Natural killer cell treated with Interleukin-12 subunit alpha and Interleukin-12 subunit beta and Interleukin-15 and Interleukin-18, amount 100 ng/mL, for 72 hours (primary cell): ENCODE measurements at places on chromosomes 6 and 20.

GRCh38 chr6:4169028-4169789 is 33.8 kb upstream of the ECI2 start:
- H3K4me3 ChIP-seq: no peak overlapping the region
- no peak for DNase-seq
- no peak overlapping the region for H3K27ac ChIP-seq
- no peaks in the 10 kb centered on the region for H3K36me3 ChIP-seq
- no peaks in the 10 kb centered on the region for H3K27me3 ChIP-seq
- H3K4me1 ChIP-seq: no peaks in the 10 kb centered on the region

DNA sequence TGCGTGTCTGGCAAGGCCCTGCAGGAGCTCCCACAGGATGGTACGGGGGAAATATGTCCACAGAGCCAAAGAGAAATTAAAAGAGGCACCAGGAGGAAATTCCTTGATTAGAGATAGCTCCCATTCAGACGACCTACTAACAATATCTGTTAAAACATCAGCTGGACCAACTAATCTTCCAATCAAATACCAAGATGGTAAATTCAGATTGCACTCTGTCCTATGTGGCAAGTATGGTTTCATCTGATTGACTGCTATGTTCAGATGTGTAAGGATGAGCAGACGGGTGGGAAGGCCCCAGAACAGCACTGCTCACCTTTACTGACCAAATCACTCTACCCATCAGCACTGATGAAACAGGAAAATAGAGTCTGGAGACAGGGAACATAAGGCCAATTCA is 19.5 kb downstream of the BPIFA2 start:
- H3K4me1 ChIP-seq: no peaks in the 10 kb centered on the region
- H3K27me3 ChIP-seq: peaks cover 10% of the 10 kb centered on the region
- no peak overlapping the region for H3K27ac ChIP-seq
- no peaks in the 10 kb centered on the region for H3K36me3 ChIP-seq

GRCh38 chr6:114403858-114404257 is 61.0 kb upstream of the HS3ST5 start:
- H3K4me1 ChIP-seq: no peaks in the 10 kb centered on the region
- DNase-seq: no peak
- no peak overlapping the region for H3K27ac ChIP-seq
- H3K27me3 ChIP-seq: no peaks in the 10 kb centered on the region

GRCh38 chr6:131754715-131755567 is 44.1 kb upstream of the CTAGE9 start:
- peaks cover 2% of the 10 kb centered on the region for H3K4me1 ChIP-seq
- H3K27me3 ChIP-seq: peaks cover 36% of the 10 kb centered on the region
- DNase-seq: no peak
- no peak overlapping the region for H3K4me3 ChIP-seq
- no peak overlapping the region for H3K27ac ChIP-seq

DNA sequence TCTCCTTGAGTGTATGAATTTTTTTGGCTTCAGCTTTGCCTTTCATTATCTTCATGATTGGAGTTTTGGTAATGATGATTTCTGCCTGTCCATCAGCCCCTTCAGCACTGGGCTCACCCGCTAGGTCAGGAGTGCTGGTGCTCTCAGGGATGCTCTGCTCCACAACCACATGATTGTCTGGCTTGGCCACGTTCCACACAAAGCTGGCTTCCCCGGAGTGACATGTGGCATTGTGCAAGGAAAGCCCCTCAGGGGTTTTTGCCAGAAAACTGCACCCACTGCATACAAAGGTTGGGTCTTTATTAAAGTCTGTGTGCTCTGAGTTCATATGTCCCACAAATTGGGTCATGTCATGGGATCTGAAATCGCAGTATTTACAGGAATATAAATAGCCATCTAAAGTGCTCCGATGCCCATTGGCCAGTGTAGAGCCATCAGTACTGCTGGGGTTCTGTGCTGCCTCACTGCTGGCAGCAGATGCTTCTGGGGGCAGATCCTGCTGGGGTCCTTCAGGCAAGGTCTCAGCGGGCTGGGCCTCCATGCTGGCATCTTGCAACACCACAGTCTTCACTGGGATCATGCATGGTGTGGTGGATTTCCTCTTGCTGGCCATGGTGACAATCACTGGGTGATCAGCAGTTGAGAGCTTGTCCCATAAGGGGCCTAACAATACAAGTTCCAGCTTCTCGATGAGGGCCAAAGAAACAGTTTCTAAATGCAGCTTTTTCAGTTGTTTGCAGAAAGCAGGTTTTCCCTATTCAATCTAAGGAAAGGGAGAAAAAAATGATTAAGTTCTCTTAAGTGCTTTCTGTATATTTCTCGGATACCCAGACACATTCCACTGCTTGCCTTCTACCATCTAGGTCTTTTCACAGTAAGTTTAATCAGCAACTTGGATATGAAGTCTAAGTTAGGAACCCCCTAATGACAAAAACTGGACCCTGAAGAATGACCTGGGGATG is 67.2 kb downstream of the PLCG1 start:
- peaks cover 5% of the 10 kb centered on the region for H3K4me1 ChIP-seq
- peaks cover 5% of the 10 kb centered on the region for H3K36me3 ChIP-seq
- DNase-seq: no peak
- no peak overlapping the region for H3K27ac ChIP-seq
- no peaks in the 10 kb centered on the region for H3K27me3 ChIP-seq

- H3K4me1 ChIP-seq: no peaks in the 10 kb centered on the region
- H3K27me3 ChIP-seq: no peaks in the 10 kb centered on the region
- no peak overlapping the region for H3K27ac ChIP-seq
Measured at GRCh38 chr6:145278163-145278807, 457.0 kb downstream of the EPM2A start.

DNA sequence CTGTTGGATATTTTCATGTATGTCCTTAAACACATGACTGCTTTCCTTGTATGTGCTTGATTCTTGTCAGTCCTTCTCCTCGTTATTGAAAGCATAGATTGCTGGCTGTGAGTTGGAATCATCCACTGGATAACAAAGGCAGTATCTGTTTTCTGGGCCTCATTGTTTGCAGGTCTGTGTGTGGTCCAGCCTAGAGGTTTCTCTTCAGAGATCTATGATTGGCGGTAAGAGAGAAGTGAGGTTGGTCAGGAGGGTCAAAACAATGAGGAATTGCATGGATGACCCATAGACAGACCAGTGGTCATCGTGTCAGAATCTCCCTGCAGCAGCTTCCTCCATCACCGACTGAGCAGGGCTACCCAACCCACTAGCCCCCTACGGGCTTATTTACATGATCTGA is 915.0 kb downstream of the KIF16B start:
- H3K27ac ChIP-seq: no peak overlapping the region
- H3K27me3 ChIP-seq: no peaks in the 10 kb centered on the region
- no peak for DNase-seq
- H3K4me1 ChIP-seq: no peaks in the 10 kb centered on the region
- H3K36me3 ChIP-seq: no peaks in the 10 kb centered on the region

DNA sequence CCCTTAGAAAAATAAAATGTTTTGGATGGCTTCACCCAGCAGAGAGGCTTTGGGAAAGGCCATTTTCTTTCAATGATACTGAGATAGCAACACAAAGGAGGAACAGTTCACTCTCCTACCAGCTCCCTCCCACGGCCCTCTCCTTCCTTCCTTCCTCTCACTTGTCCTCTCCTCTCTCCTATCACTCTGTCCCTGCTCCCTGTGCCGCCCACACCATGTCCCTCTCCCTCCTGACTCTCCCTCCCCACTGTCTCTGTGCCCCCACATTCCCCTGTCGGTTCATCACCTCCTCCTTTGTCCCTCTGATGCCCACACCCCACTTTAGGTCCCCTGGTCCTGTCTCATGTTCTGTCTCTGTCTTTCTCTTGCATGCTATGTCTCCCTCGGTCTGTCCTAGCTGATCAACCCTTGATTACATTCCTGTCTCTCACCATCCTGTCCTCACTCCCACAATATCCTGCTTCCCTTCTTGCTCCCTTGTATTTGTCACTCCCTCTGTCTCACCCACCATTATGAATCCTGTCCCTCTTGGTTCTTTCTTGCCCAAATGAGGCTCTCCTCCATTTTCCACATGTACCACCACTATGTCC is 30.1 kb downstream of the ELMO2 start:
- no peak overlapping the region for H3K27ac ChIP-seq
- H3K4me1 ChIP-seq: no peaks in the 10 kb centered on the region
- peaks cover 35% of the 10 kb centered on the region for H3K36me3 ChIP-seq
- DNase-seq: no peak

GRCh38 chr20:45041464-45042337 is 59.2 kb downstream of the KCNS1 start:
- peak overlapping the region; percentile 86 for H3K27ac ChIP-seq
- peak overlapping the region; percentile 48 for H3K4me3 ChIP-seq
- H3K27me3 ChIP-seq: no peaks in the 10 kb centered on the region
- H3K4me1 ChIP-seq: peaks cover 44% of the 10 kb centered on the region
- no peak for DNase-seq

DNA sequence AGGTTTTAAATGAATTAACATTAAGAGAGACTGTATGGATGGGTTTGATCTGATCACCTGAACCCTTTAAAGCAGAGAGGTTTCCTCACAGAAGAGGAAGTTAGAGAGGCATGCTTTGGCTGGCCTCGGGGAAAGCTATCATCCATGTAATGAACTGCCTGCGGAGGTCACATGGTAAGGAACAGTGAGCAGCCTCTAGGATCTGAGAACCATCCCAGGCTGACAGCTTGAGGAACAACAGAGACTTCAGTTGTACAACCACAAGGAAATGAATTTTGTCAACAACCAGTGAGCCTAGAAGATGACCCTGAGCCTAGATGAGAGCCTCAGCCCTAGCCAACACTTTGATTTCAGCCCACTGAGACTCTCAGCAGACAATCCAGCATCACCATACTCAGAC is 2.9 kb upstream of the COL21A1 start:
- H3K4me3 ChIP-seq: no peak overlapping the region
- no peaks in the 10 kb centered on the region for H3K4me1 ChIP-seq
- no peaks in the 10 kb centered on the region for H3K27me3 ChIP-seq
- no peak for DNase-seq
- no peaks in the 10 kb centered on the region for H3K36me3 ChIP-seq

DNA sequence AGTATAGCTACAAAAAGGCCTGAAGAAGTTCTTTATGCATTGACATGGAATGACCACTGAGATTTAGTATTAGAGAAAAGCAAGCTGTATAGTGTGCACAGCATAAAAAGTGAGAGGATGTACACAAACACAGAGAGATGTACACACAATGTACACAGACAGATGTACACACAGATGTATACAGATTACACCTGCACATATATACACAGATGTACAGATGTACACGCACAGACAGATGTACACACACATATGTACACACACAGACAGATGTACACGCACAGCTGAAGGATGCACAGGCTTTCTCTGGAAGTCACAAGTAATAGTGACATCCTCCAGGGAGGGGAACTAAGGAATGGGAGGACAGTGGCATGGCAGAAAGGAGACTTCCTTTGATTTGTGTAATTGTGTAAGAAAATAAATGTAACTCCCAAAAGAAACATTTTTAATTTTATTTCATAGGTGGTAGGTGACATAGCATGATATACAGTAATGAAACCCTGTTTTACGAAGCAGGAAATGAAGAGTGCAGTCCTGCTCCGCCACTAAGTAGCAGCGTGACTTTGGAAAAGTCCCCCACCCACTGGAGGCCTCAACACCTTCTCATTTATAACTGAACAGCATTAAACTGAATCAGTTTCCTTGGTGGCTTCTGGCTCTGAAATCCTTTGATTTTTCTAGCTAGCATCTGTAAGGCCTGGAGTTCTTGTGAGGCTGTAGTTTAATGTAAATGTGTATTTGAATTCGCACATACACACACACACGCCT is 14.1 kb downstream of the NFATC2 start:
- peak; percentile 75 for DNase-seq
- H3K36me3 ChIP-seq: no peaks in the 10 kb centered on the region
- H3K4me1 ChIP-seq: peaks cover 93% of the 10 kb centered on the region
- H3K27me3 ChIP-seq: no peaks in the 10 kb centered on the region

DNA sequence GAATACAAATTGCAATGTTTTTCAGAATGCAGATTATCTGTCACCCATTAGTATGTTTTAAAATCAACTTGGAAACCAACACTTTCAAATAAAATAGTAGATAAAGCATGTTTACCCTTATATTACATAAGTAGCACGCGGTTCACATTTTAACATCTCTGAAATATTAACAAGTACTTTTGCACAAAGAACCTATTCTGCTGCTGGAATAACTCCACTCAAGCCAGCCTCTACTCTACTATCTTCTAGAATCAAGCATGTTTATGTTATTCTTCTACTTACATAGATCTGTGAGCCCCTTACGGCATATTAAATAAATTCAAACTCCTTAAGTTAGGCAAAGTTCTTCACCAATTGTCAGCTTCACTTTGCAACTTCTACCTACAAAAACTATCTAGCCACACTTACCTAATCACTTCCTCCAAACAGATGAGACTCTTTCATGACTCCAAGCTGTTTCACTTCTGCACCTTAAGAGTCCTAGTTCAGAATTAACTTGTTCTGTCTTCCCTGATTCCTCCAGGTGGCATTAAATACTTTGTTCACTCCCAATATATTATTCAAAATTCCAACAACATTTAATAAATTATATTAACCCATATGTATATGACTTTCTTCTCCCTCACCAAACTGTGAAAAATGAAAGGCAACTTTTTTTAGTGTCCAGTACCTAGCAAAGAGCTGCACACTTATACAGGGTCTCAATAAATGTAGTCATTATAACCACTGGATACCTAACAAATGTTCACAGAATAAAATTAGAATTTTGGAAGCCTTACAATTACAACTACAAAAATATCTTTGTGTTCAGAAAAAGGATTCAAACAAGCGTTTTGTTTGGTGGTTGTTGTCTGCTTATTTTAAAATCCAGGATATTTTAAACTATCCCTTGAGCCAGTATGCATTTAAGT is 12.1 kb downstream of the CEP85L start:
- no peak overlapping the region for H3K27ac ChIP-seq
- no peak overlapping the region for H3K4me3 ChIP-seq
- H3K27me3 ChIP-seq: no peaks in the 10 kb centered on the region

GRCh38 chr6:101296169-101296960 is 97.1 kb upstream of the GRIK2 start:
- no peak overlapping the region for H3K27ac ChIP-seq
- no peaks in the 10 kb centered on the region for H3K27me3 ChIP-seq
- no peak overlapping the region for H3K4me3 ChIP-seq
- peaks cover 6% of the 10 kb centered on the region for H3K36me3 ChIP-seq

DNA sequence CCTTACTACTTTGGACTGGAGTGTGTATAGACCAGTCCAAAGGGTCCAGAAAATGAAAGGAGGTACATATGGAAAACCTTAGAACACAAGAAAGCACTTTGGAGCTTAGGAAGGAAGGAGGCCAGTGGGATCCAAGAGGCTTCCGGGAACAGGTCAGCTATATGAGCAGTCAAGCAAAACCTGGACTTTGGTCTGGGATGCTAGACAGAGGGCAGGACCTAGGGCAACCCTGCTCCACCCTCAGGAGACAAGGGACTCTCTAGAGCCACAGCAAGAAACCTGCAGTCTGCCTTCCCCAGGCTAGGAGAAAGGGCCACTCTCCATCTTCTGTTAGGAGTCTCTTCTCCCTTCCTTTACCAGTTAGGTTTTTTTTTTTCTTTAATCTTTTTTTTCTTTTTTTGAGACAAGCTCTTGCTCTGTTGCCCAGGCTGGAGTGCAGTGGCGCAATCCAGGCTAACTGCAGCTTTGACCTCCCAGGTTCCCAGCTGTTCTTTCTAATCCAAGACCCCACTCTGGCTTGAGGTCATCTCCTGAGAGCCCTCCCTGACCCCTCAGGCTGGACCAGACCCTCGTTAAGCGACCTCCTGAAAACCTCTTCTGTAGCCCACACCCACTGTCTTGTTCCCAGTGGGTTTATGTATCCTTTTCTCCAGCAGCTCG is 4.6 kb downstream of the KCNK5 start:
- no peaks in the 10 kb centered on the region for H3K36me3 ChIP-seq
- peak; percentile 40 for DNase-seq
- peaks cover 24% of the 10 kb centered on the region for H3K4me1 ChIP-seq
- no peak overlapping the region for H3K4me3 ChIP-seq

GRCh38 chr6:138948546-138949179 is 39.4 kb downstream of the REPS1 start:
- DNase-seq: no peak
- no peak overlapping the region for H3K27ac ChIP-seq
- peaks cover 40% of the 10 kb centered on the region for H3K4me1 ChIP-seq
